SJSA1 (cell line): ENCODE measurements at places on chromosomes 5 and 9.

- no peak for DNase-seq
These were observed 89.0 kb downstream of the NLN start for GRCh38 chr5:65811004-65811403.

DNA sequence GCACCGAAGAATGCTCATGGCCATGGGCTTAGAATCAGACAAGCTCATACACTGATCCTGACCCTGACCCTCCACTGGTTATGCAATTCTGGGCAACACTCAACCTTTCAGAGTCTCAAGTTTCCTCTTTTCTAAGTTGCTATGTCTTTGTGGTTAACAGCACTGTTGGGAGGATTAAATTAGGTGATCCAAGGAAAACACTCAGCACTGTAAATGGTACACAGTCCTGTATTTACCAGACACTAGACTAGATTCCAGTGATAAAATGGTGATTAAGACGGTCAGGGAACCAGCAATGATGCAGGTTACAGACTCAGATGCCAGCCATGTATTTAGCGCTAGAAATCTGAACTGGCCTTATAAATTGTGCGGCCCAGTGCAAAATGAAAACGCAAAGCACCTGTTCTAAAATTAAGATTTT is 8.1 kb downstream of the ARL15 start:
- DNase-seq, result no peak

DNA sequence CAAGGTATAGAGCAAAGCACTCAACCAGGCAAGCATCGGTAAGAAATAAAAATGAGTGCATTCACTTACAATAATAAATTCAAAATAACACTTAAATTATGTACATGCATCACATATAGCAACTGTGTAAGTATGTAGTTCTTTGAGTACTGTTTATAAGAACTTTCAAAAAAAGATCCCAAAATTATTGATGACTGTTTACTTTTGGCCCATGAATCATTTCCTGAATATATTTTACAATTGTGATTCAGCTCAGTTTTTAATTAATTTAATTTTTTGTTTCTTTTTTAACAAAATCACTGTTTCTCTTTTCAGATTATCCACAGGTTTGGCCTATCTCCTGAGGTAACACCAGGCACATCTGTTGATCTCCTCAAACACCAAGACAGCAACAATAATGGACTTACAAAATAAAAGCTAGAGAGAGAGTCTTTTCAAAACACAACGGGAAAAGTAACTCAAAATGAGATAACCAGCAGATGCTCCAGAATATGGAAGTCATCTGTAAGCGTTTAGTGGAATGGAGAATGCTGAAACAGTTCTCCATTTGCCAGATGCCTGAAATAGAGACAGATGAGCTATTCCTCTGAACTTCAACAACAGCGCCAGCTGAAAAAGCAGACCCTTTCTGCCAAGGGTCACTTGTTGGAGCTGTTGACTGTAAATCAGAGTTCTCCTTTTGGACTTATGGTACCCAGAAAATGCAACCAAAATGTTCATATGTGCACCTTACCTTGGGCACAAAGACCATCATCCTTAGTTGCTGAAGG is 348.6 kb upstream of the RGMB start:
- DNase-seq, result no peak

DNA sequence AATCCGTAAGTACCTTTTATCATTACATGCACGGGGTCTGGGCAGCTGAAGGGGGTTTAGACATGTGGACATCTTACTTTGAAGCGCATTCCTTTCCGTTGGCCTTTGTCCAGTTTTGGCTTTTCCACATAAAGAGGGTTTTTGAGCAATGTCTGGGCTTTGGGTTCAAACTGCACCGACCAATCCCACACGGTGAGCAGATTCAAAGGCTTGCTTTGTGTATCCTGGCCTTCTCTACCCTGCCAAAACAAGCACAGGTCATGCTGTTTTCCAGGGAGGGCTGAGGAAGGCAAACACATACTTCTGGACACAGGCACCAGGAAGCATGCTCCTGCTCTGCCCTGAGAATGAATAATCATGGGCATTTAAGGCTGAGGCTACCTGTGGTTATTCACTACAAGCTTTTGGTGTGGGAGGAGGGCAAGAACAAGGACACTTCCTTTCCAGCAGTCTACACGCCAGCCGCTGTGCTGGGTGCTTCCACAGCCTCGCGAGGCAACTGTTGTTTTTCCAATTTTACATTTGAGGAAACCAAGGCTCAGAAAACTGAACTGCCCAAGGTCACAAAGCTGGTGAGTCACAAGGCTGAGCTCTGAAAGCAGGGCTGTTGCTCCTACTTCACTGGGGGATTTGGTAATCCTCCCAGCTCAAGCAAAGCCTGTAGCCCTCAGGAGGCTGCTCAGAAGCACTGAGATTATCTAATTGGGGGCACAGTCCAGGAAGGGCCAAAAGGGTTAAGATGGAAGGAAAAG is 59.8 kb upstream of the GOLPH3 start:
- DNase-seq, result no peak

GRCh38 chr9:92611621-92612285 is 58.2 kb downstream of the IPPK start:
- DNase-seq, result no peak

- DNase-seq, result no peak
These were observed 146.7 kb downstream of the PRDM6 start for GRCh38 chr5:123235781-123236180.
